ENCODE measurements at places on chromosomes 7 and 10.

DNA sequence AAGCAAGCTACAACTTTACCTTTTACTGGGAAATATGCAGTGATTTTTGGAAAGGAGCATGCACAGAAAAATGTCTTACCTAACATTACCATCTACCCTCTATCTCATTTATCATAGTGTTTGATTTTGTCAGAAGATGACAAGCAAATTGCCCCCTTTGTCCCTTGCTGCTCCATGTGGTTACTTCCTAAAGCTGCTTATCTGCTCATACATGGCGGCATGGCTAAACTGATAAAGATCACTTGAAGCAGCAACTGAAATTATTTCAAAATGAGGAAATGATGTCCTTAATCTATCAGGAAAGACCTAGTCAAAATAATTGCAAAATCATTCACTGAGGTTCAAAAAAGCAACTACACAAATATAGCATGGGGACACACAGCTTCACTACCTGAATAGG, 1198.5 kb upstream of the SORCS1 start:
- DNase-seq = no peak

- DNase-seq = no peak
These were observed 39.2 kb downstream of the TOMM7 start for GRCh38 chr7:22783421-22783820.

DNA sequence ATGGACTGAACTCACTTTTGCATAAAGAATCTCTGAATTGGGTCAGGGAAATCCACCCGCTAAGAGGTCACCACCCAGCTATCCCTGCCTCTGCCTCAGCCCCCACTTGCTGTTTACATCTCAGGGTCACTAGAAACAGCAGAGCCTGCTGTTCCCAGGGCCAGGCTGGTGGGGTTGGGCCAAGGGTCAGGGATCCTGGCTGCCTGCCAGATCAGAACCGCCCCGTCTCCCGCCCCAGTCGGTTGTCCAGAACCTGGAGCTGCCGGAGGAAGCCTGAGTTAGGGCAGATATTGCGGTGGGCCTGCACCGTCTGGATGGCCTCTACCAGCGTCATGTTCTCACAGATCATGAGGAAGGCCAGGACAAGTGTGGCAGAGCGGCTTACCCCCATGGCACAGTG, 17.0 kb upstream of the SAMD8 start:
- DNase-seq = no peak

DNA sequence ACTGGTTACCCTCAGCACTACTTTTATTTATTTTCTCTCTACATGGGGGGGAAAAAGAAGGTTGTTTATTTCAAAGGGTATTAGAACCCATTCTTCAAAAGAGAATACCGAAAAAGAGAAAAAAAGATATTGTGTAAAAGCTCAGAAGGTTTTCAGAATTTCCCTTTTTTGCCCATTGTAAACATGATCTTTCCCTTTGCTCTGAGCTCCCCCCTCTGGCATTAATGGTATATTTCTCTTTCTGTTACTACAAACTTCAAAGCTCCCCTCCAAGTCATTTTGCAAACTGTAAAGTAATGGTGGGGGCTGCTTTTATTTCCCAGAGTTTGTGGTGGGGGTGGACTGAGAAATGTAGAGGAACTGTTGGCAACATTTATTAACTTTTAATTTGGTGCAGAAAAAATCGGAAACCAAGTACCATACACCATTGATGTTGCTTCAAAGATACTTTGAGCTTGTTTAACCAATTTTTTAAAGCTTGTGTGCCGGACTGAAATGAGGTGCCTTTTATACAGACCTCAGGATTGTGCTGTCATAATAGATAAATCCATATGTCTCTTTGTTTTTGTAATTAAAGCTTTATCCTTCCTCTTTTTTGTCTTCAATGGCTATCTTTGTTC, 181.5 kb downstream of the EXOC4 start:
- DNase-seq = no peak

GRCh38 chr7:138477081-138477578, 17.1 kb downstream of the TRIM24 start:
- no peak for DNase-seq

DNA sequence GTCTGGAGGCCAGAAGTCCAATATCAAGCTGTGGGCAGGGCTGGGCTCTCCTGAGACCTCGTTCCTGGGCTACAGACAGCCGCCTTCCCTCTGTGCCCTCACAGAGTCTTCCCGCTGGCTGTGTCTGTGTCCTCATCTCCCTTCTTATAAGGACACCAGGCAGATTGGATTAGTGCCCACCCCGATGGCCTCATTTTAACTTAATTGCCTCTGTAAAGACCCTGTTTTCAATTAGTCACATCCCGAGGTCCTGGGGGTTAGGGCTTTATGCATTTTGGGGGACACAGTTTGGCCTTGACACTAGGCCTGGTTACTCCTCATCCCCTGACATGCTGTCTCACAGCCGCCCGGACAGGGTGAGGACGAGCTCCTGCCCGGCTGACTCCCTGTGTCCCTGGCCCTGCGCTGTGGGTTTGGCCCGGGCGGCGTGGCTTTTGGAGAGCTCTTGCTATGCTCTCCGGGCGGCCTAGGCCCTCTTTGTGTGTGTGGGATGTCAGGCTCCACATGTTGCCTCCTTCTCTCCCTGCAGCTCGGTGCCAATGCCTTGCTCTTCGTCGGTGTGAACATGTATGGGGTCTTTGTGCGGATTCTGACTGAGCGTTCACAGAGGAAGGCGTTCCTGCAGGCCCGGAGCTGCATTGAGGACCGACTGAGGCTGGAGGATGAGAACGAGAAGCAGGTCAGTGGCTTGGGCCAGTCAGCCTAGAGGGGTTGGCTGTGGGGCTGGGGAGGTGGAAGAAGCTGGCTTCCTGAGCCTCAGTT, 18.2 kb downstream of the ADCY1 start:
- no peak for DNase-seq

DNA sequence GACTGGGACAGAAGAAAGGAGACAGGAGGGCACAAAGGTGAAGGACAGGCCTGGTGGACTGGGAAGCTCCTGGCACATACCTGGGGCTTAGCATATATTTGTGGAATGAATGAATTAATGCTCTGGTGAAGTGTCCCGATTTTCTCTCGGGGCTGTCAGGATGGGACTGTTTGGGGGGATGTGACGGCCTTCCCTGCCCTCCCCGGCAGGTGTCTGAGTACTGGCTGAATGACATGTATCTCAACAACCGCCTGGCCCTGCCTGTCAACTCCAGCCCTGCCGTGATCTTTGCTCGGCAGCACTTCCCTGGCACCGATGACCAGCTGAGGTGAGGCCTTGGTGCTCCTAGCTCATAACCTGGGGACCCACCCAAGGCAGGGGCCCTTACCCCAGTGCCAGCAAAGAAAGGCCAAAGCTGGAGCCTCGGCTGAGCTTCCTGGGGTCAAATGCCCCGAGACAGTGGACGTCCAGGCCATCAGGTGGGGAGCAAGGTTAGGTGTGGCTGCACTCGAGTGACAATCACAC, 6.5 kb downstream of the CHAT start:
- no peak for DNase-seq

- DNase-seq = no peak
These were observed 557.2 kb upstream of the CELF2 start for GRCh38 chr10:10460451-10460850.

DNA sequence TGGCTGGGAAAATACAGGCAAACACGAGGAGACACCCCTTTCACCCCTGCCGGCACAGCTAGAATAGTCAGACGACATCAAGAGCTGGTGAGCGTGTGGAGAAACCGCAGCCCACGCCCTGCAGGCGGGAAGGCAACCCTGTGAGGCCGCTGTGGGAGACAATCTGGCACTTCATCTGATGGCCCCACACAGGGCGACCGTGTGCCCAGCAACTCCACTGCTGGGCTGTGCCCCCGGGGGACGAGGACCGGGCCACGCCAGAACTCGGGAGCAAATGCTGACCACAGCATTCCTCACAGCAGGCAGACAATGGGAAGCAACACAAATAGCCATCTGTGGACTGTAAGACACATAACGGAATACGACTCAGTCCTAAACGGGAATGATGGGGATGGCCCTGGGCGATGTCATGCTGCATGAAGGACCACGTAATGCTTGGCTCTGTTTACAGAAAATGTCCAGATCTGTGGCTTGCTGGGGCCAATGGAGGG, 58.9 kb downstream of the CFAP46 start:
- DNase-seq = no peak

DNA sequence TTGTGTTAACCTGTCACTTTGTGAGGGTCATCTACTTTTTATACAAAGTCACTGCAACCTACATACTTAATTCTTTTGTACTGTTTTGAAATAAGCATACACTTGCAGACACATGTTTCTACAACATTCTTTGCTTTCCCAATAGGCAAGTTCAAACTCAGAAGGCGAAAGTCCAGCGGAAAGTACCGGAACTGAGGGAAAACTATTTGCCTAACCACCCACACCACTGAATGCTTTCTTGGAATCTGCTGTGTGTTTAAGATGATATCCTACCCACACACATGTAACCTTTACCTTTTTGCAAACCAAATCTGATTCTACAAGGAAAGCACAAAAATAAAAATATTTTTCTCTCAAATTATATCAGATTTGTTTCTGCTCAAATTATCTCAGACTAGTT, 139.4 kb upstream of the AGR3 start:
- no peak for DNase-seq

DNA sequence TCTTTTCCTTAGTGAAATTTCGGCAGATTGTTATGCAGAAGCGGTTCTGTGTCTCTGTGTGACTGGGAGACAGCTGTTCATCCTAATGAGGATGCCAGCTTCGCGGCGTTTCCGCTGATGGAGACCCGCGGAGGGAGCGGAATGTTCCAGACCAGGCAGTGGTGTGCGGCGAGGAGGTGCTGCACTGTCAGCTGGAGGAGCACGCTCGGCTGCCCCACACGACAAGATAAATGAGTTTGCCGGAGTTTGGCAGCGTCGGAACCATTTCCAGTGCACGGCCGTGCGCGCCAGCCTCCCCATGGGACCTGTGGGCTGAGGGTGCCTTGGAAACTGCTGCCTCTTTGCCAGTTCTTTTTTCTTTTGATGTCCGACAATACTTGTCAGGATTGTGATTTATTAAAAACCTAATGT, 64.6 kb downstream of the WDR37 start:
- no peak for DNase-seq
